ENCODE measurements at places on chromosomes 3 and 15. TPM values are rescaled to one million over a fixed set of nuclear protein-coding genes. Genes with fewer than 3 reads are reported as not detected.

- no peak for DNase-seq
Measured at GRCh38 chr3:23152989-23153388, 50.1 kb upstream of the UBE2E2 start.

DNA sequence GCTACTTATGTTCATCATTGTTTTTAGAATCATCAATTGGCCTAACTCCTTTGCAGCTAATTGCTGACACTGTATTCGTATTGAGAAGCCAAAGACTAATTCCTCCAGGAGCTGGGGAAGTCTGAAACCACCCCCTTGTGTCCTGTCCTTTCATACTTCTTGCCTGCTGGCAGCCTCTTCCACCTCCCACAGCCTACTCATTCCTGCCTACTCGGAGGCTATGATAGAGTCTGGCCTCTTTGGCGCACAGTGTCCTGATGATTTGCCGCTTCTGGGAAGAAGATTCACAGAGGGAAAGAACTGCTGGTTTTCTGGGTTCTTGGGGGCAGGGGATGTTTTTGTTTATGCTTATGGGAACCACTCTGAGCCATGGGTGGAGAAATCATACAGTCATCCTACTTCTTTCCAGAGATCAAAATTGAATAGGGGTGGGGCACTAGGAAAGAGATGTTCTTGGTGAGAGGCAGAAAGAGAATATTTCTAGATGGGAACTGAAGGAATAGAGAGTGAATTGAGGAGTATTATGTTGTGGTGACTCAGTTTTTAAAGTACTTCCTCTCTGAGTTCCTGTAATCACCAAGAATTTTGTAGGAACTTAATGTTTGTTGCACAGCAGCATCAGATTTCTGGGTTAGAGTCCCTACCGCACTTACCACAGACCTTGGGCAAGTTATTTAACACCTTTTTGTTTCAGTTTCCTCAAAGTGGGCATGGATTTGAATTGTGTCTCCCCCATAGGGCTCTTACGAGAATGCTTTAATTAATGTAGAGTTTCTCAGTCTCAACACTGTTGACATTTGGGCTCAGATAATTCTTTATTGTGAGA lies 22.1 kb upstream of the SCAANT1 start:
- no peak for DNase-seq

The TRH gene
- polyA plus RNA-seq: not detected

The FETUB gene
- polyA plus RNA-seq: not detected

GRCh38 chr15:39587096-39587721 lies 6.3 kb downstream of the THBS1 start:
- DNase-seq: no peak

- no peak for DNase-seq
Measured at GRCh38 chr3:182609575-182610156, 183.6 kb upstream of the ATP11B start.

DNA sequence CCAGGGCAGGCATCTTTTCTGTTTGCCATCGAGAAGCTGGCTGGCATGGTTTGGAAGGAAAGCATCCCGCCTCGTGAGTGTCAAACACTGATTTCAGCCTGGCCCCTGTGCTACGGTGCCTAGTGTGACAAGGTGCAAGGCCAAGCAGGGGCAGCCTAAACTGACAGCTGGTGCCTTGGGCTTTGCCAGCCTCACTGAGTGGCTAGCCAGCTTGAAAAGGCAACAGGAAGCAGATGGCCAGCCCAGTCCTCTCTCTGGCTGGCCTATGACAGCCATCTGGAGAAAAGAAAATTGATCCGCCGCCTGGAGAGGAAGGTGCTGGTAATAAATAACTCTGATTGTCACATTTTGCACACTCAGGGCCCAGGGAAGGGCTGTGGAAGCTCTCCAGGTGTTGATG lies 52.2 kb downstream of the C3orf85 start:
- no peak for DNase-seq

DNA sequence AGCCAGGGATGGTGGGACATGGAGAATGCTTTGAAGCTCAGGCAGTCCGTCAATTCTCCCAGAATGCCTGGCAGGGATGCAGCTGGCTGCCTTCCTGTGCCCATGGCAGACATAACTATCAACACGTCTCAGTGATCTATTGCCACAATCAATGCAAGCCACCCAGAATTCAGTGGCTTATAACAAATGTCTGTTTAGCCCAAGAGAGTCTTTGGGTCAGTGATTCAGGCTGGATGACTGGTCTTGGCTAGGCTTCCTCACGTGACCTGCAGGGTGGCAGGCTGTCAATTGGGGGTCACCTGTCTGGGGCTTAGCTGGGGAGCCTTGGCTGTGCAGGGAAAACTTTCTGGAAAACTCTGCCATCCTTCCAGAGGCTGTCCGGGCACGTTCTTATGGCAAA lies 213.1 kb upstream of the LRRFIP2 start:
- DNase-seq: no peak

DNA sequence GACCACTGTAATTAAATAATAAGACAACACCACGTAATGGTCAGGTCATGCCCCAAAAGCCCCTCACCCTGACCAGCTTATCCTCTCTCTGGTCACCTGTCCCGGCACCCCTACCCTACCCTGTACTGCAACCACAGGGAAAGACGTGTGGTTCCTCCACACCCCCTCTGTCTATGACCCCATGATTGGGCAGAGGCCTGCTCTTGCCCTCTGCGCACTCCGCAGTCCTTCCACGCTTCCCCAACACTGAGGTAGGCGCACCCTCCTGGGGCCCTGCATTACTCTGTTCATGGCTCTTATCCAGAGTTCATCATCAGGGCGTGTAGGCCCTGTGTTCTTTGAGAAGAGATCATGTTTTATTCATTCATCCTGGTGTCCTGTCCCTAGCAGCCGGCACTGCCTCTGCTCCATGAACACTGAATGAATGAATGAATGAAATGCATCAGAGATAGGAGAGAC lies 33.8 kb downstream of the MGLL start:
- no peak for DNase-seq

The PATL2 gene
- polyA plus RNA-seq: 1.9 TPM
